ENCODE measurements at places on chromosomes 3 and 15.
A peak's percentile ranks its signal among the peaks of the same experiment; 100 is the strongest.

DNA sequence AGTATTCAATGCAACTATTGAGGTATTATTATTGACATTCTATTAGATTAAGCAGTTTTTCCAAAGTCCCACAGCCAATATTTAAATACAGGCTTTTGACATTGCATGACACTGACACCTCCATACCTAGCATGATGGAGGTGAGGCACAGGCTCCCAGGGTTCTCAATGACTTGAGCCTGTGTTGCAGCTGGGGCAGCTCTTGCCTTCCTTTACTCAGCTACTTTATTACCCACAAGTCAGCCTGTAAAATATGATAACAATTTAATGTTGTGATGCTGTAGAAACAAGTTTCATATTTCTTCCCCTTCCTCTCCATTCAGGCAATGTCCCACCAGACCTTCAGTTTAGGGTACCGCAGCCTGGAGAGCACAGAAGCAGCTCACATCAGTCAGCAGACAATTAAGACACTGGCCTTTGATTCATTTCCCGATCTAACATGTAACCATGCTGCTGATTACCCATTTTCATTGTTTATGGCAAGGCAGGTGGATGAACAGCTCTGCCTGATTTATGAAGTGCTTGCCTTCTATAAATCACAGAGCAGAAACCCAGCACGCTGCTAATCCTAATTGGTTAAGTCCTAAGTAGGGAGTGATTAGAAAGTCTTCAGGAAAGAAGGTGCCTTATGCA, 826.1 kb downstream of the AGBL1 start:
- DNase-seq = no peak

DNA sequence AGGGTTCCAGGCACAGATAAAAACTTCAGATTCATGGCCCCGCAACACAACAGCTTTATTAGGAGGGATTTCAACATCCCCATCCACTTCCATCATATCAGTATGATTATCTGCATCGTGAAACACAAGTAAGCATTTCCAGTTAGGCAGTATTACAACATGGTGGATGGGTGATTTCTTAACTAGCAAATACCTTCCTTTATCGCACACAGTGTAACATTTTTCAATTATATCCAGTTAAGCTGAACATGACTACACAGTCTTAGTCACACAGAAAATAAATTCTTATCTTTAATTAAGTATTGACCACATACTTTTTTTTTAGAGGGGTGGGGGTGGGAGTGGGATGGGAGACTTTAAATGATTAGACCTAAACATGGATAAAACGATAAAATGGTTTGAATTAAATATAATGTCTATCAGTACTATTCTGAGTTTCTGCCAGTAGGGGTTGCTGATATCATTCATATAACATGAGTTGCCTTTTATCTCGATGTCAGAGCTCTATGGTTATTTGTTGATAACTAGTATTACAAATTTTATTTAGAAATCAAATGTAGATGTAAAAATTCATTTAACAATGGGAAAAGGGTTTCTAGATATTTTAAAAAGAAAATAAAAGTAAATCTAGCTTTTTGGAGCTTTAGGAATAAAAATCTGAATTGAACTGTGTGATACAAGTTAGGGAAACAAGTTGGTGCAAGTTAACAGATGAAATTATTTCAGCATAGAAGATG, 146.6 kb downstream of the TBL1XR1 start:
- DNase-seq = peak; percentile 72

DNA sequence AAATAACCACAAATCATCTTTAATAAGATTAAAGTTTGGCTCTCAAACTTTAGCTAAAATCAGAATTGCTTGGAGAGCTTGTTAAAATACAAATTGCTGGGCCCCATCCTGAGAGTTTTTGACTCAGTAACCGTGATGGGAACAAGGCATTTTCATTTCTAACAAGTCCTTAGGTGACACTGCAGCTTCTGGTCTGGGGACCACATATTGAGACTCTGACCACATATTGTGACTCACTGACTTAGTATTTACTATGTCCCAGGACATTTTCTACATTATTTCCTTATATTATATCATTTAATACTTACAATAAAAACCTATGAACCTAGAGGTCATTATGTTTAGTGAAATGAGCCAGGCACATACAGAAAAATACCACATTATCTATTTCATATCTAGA, 164.5 kb downstream of the ZMAT3 start:
- no peak for DNase-seq

DNA sequence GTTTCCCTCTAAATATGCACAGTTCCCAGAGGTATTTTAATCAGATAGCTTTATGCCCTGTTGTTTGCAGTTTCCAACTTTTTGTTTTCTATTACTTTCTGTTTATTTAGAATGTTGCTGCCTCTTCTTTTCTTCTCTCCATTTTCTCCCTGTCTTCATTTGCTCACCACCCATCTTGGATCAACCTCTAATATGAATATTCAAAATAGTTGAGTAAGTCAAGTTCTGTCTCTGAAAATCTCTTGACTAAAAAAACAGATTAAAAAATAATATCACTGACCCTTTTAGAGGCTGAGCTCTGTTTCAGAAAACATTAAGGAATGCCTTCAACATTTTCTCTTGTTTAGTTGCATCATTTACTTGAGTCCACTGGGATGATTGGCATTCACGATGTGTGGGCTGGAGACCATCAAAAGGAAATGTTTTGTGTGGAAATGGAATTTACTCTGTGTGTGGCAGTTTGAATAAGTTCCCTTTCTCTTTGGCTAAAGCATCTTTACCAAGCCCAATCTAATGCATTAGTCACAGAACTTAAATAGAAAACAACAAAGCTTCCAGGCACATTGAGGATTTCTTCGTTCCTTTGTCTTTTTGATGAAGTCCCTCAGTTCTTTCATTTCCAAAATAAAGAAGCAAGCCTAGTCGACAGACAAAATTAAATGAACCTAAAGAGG, 633.9 kb upstream of the TGFBR2 start:
- no peak for DNase-seq

DNA sequence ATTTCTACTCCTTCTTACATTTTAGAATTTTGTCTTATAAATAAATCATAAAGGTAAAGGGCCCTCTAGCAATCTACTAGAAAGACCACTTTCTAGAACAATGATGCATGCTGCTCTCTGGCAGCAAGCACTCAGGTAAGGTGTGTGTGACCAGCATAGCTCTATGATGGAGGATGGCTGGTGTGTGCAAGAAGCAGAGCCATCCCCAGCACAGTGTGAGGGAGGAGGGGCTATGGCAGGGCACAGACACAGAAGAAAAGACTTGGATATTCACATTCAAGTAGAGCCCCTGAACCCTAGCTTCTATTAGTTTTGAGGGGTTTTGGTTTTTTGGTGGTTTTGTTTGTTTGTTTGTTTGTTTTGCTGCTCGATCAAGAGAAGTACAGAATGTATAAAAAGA, 277.1 kb upstream of the CCDC54 start:
- DNase-seq = no peak

GRCh38 chr15:33600212-33600611, 289.4 kb downstream of the RYR3 start:
- no peak for DNase-seq

DNA sequence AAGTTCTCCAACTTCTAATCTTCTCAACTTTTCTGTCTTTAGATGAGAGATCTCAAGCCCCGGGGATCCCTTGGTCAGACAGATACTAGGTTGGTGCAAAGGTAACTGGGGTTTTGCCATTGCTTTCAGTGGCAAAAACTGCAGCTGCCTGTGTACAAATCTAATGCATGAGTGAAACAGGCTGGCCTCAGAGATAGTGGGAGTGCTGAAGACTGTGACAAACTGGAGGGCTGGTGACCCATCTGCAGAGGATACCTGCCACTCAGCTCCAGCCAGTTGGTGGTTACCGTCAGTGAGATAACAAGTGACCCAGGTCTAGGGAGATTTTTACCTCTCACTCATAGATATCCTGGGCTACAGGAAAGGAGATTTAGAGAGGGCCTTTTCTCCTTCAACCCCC, 85.7 kb downstream of the RYR3 start:
- no peak for DNase-seq

DNA sequence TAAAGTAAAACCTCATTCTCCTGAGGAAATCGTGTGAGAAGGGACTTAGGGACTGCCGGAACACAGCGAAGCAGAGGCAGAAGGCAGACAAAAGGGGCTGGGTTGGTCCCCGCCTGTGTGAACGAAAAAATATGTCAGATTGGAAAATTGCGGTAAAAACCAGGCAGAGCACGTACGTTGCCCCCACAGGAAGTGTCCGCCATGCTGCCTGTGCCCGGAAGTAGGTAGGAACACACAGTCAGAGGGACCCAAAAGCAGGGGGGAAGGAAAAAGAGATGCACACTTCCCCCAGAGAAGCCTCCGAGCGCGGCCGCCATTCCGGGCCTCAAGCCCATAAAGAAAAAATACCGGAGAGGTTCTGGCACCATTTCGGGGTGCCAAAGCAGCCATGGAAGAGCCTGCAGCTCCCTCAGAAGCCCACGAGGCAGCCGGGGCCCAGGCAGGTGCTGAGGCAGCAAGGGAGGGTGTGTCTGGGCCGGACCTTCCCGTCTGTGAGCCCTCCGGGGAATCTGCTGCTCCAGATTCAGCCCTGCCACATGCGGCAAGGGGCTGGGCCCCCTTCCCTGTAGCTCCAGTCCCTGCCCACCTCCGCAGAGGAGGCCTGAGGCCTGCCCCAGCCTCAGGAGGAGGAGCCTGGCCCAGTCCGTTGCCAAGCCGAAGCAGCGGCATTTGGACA, at the start of gene MKRN3:
MKRN3 (plus strand) TSS at position 280 of the 676 bp plus-strand sequence; CDS start at position 389, 109 bp downstream.
- peak; percentile 72 for DNase-seq
